Caudate nucleus (tissue), 63 donors: ENCODE measurements at places on chromosomes 1 and 21.

- DNase-seq, result no peak
Observed at GRCh38 chr1:34002810-34003209, 138.9 kb downstream of the HMGB4 start.

DNA sequence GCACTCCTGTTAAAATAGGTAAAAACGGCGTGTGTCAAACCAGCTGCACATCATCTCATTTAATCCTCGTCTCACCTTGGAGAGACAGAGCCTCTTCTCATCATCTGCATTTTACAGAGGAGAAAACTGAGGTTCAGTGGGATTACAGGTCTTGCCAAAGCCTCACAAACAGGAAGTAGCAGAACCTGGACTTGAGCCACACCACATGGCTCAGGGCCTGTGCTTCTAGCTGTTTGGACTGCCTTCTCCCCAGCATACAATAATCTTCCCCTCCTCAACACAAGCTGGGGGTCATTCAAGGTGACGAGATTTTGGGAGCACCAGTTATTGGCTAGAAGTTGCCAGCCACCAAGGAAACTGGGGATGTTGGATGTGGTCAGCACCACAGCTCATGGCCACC lies 167.9 kb upstream of the ZC3H12A start:
- DNase-seq, result no peak

- DNase-seq, result no peak
Observed at GRCh38 chr1:212432272-212432660, 454 bp upstream of the NENF start.

GRCh38 chr21:45848805-45849204 lies 132.8 kb upstream of the COL6A1 start:
- DNase-seq, result no peak
